BE2C (cell line): ENCODE measurements at places on chromosomes 3 and 15.
A peak's percentile ranks its signal among the peaks of the same experiment; 100 is the strongest.

DNA sequence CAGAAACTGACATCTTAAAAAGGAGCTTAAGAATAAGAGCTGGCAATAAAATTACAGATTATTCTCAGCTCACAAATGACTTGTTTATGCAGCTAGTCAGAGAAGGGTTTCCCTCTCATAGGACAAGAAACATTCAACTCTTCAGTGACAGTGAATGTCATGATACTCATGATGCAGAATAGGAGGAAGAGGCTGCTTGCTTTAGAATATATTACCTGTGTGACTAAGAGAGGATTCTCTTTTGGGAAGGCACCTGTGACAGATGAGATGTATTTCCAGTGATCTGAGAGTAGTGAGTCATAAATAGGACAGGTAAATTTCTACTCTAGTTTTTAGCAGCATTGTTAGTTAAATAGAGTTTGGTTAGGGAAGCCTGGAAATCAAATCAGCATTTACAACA, 39.9 kb downstream of the RASA2 start:
- DNase-seq: no peak

GRCh38 chr3:174755833-174756829, 103.0 kb upstream of the NAALADL2 start:
- DNase-seq: no peak

DNA sequence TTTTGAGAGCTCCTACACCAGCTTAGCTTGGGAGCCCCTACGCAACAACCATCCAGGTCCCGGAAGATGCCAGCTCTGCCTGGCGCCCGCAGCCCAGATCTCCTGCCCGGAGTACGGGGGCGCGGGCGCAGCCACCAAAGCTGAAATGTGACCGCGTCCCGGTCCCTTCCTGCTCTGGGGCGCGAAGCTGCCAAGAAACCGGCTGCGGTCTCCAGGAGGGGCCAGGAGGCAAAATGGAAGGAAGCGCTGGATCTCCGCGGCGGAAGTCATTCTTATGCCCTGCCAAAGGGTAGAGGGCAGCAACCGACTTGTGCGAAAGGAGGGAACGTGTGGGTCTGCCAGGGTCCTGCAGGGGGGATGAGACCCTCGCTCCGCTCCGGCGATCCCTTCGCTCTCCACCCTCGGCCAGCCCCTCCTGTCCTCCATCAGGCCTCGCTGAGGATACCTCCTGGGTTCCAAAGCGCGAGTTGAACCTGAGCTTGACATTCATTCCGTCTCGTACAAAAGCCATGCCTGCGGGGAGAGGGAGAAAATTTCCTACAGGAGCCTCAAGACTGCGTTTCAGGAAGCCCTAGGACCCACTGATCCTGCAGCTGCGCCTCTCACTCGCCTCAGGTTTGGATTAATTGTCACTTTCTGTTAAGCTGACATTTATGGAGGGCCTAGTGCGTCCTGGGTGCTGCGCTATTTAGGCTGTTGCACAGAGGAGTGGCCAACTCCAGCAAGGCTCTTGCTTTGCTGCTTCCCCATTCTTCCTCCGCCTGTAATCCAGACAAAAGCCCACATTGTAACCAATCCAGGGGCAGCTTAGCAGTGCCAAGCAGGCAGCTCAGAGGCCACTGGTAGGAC, 98.3 kb upstream of the VGLL3 start:
- peak; percentile 7 for DNase-seq

GRCh38 chr3:50604628-50605588, 6.7 kb downstream of the CISH start:
- no peak for DNase-seq

DNA sequence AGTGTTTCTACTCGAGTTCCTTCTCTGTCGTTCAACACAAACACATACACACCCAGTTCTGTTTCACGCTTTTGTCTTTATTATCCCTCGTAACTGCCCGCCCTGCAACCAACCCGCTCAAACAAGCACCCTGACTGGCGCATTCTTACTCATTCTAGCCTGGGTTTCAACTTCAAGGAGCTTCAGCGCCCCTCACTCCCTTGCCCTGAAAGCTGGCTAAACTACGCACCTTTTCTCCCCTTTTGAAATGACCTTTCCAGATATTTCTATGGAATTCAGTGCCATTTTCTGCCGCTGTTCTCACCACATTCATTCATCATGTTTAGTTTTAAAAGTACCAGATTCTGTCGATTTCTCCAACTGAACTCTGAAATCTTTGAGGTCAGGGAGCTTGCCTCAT, 653 bp upstream of the MFSD1 start:
- no peak for DNase-seq
